ENCODE measurements at places on chromosomes 1 and 21. TPM values are rescaled to one million over a fixed set of nuclear protein-coding genes. Genes with fewer than 3 reads are reported as not detected.

- no peak for DNase-seq
Measured at GRCh38 chr1:233261206-233261605, 34.3 kb downstream of the PCNX2 start.

DNA sequence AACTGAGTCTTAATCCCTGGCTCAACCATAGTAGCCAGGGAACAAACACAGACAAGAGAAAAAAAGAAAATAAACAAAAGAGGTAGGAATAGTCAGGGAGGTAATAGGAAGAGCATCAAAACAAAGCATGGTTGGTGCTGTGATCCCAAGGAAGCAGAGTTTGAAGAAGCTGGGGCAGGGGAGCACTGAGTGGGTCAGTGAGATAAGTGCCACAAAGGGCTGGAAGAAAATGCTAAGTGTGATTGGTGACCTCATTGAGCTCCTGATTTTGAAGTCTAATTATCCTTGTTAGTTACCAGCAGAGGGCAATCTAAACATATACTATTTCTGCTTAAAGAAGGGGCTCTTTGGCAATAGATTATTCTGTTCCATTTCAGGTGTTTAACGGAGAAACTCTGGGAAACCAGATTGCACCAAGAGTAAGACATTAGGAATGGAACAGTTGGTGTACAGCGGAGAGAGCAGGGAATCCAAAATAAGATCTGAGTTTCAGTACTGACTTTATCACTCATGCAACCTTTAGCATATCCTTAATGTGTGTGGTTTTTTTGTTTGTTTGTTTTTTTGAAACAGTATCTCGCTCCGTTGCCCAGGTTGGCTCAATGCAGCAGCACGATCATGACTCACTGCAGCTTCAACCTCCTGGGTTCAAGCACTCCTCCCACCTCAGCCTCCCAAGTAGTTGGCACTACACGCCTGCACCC, 30.7 kb upstream of the KIAA1614 start:
- peak; percentile 57 for DNase-seq

TNFSF4 gene
- total RNA-seq: 2.7 TPM

NOS1AP gene
- total RNA-seq: not detected

DNA sequence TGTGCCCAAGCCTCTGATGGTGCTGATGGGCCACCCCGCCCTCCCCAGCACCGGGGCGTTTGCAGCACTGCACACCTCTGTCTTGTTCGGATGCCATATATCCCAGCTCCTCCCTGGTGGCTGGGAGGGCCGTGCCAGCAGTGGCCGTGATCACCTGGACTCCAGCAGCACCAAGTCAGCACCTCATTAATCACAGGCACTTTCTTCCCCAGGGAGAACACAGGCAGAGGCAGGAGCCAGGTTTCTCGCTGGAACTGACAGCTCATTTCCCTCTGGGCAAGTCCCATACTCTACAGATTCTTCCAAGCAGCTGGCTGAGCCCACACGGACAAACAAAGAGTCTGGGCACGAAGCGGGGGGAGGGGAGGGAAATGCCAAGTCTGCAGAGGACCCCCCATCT, 141.7 kb upstream of the EDN2 start:
- peak; percentile 85 for DNase-seq

PTGFR gene
- total RNA-seq: 1.8 TPM
